ENCODE measurements at places on chromosomes 5 and 9.

DNA sequence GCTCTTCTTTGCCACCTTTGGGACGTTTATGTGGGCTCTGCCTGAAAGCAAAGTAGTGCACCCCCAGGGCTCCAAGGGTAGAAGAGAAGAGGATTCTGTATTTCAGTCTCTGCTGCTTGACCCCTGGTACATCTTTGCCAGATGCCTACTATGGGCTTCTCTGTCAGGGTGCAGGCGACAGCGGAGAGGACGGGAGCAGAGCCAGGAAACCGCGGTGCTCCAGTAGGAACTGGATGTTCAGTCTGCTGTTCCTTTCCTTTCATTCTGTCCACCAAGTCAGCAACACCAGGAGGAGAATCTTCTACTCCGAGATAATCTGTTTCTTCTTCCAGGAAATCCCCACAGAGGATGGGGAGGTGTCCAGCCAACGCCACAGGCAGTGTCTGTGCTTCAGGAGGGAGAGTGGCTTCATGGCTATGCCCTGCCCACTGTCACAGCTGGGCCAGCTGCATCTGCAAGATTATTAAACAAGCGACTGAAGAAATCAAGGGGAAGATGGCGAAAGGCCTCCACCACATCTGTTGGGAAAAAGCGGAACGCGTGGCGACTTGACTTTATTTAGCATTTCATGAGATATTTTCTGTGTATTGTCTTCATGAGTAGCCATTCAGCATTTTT lies 398.3 kb downstream of the IRX1 start:
- no peak for DNase-seq

- no peak for DNase-seq
These were observed 5.1 kb upstream of the PCDH1 start for GRCh38 chr5:141883184-141883891.

DNA sequence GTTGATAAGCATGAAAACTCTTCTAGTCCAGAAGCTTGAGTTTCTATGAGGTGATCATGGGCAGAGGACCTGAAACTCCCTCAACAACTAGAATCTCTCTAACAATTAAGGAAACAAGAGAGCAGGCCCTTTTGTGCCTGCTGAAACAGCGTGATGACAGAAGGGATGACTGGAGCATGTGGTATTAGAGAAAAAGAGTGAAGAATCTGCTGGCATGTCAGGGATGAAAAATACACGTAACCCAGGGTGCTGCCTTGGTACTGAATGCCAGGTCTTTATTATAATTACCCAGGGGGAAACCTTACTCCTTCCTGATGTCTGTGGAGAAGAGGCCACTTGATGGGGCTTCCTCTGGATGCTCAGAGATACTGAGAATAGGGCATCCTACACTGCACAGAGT lies 167.8 kb downstream of the CRB2 start:
- DNase-seq, result peak; percentile 17

DNA sequence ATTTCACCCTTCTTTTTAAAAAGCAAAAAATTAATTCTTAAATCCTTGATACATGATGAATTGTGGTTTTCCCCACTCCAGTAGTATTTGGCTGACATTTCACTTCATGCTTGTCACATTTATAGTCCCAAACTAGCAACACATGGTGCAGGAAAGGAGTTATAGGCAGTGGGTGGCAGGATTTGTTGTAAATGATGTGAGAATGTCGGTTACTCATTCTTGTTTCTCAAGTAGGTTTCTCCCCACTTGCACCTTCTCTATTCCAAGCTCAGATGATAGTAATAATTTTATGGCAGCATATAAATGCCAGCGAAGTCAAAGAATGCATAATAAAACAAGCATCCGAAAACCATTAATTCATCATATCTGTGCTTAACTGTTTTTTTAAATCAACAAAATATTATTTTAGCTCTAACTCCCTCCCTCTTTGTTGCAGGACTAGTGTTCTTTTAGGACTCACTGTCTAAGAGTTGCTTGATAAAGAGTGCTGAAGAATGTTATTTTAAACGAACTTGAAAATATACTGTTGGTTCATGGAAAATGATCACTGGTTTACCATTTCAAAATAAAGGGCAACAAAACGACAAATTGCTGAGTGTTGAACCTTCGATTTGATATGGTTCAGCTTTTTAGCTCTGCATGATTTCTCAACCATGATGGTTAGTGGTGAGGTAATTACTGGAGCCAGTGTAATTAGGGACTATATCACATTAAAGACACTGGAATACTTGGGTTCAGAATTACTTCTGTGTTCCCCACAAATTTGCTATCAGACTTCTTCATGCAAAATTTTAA lies 88.1 kb upstream of the ADAMTSL1 start:
- DNase-seq, result no peak

DNA sequence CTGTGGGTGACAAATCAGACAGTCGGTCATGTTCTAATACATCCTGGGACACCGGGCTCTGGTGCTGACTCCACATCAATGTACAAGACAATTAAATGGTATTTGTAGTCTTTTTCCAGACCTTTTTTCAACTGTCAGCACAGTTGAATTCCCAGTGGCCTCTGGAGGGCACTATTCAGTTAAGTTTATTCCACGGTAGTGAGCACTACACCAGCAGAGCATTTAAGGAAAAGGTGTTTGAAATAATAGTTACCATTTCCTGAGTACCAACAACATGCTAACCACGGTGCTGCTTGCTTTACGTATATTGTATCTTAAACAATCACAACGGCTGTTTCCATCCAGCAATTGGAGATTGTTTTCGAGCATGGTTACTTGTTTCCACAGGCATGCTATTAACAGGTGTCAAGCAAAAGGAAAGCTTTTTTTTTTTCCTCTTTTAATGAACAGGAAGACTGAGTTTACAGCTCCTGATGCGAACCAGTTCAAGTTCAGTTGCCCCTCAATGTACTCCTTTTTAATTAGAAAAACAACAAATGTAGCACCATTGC lies 186.7 kb downstream of the PDZD2 start:
- DNase-seq, result peak; percentile 64
